ENCODE measurements at places on chromosomes 12 and 14.

DNA sequence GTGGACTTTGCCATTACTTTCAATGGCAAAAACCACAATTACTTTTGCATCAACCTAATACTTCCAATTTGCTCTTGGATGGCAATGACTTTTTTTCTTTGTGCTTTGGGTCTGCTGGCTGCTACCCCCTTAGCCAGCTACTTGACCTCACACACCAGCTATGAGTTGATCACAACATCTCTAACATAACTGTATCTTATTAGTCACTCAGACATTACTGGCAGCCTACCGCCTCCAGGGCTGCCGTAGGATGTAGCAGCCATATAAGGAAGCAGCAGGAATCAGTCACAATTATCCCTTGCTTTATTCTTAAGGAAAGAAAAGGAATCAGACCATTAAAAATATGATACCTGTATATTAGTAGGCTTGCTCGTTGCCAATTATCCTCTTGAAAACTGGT, 260.5 kb downstream of the ADAMTS20 start:
- no peak for DNase-seq

- no peak for DNase-seq
These were observed 99.1 kb upstream of the MAP1LC3B2 start for GRCh38 chr12:116459916-116460663.

DNA sequence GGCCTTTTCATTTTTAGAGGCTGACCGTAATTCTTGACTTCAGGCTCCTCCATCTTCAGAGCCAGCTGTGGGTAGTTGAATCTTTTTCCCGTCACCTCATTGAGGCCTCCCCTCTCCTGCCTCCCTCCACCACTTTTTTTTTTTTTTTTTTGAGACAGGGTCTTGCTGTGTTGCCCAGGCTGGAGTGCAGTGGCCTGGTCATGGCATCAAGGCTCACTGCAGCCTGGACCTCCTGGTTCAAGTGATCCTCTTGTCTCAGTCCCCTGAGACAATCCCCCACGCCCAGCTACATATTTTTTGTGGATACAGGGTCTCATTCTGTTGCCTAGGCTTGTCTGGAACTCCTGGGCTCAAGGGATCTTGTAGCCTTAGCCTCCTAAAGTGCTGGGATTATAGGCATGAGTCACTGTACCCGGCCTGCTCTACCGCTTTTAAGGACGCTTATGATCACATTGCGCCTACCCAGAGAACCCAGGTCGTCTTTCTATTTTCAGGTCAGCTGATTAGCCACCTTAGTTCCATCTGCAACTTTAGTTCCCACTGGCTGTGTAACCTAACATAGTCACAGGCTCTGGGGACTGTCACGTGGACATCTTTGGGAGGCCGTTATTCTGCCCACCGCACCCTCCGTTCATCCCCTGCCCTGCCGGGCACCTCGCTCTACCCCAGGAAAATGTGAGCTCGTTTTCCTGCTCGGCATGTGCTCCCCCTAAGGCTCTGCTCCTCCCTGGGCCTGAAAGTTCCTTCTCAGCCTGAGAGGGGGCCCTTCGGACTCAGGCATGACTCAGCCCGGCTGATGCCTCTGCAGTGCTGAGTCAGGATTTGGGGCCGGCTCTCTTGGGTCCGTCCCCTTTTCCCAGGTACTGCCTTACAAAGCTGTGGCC, 13.4 kb downstream of the TNFAIP2 start:
- no peak for DNase-seq

DNA sequence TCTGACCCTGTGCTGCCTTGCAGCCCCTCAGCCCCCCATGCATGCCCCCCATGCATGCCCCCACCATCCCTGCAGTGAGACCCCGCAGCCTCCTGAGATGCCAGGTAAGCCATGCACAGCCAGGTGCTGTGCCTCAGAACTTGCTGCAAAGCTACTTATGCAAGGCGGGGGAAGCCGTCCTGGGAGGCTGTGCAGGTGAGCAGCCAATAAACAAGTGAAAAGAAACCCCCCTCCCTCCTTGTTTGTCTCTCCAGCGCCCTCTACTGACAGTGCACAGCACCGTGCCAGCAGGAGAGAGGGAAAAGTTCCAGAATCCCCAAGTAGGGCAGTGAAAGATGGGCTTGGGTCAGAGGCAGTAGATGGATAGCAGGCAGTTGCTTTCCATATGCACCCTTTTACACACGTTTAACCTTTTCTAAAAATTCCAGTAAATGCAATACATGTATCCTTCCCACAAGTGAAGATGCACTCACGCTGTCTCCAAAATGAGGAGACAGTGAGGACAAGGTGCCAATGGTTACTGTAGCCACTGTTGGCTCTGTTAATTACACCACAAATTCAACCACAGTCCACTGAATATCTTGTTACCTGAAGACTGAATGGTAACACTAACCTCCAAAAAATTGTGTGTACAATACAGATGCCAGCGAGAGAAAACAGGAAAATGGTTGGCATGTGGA, 18.0 kb downstream of the TNFAIP2 start:
- no peak for DNase-seq

- DNase-seq = no peak
These were observed 91.6 kb upstream of the PTPRQ start for GRCh38 chr12:80352474-80352873.

DNA sequence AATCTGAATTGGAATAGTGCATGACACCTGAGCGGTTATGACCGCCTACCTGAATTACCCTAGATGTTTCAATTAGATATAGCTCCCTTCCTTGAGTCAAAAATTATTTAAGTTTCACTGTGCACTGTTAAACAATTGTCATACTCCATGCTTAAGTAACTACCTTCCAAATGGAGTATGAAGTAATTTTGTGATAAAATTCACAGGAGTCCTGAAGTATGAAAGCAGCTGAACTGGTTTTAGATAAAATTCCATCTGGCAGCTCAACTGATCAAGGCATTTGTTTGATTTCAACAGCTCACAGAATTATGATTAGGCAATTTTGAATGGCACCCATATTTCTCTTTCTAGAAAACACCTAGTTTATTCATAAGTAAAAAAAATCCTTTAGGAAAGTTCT, 19.5 kb downstream of the PRICKLE1 start:
- DNase-seq = no peak

GRCh38 chr14:39863441-39863840, 431.2 kb upstream of the FBXO33 start:
- DNase-seq = no peak

- DNase-seq = no peak
These were observed 80.0 kb downstream of the BORCS5 start for GRCh38 chr12:12436831-12437345.

DNA sequence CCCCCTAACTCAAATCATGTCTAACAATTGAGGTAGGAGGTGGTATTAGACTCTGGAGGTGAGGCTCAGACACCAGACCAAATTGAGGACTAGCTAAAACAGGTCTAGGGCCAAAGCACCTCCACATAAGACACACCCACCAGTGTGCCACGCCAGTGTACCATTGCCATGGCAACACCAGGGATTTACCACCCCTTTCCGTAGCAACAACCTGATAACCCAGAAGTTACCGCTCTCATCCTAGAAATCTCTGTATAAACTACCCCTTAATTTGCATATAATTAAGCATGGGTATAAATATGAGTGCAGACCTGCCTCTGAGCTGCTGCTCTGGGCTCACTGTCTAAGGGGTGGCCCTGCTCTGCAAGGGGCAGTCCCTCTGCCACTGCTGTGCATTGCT, 57.4 kb upstream of the PPP2R5C start:
- no peak for DNase-seq

DNA sequence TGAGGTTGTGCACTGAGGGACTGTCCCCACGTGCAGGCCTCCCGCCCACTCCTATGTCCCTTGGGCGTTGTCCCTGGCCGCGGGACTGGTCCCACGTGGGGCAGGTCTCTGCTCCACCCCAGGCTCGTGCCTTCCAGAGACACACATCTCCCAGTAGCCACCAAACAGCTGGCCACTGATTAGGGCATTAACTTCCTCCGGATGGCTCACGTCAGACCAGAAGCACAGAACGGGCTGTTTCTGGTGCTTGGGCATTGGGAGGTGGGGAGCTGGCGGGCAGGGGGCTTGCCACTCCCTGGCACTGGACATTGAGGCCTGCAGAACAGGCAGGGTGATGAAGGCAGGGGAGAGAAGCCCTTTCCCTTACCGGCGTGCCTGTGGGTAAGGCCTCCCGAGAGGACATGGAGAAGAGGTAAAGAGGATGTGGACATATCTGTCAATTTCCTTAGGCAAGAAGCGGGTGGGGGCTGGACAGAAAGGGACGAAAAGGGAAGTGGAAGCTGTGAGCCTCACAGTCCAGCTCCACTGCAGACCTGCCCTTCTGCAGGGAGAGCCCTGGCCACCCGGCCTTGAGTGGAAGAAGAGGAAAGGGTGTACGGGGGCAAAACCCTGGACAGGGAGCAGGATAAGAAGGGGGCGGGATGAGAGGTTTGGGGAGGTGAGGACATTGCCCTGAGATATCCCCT, 101.2 kb downstream of the NINJ2 start:
- DNase-seq = no peak

DNA sequence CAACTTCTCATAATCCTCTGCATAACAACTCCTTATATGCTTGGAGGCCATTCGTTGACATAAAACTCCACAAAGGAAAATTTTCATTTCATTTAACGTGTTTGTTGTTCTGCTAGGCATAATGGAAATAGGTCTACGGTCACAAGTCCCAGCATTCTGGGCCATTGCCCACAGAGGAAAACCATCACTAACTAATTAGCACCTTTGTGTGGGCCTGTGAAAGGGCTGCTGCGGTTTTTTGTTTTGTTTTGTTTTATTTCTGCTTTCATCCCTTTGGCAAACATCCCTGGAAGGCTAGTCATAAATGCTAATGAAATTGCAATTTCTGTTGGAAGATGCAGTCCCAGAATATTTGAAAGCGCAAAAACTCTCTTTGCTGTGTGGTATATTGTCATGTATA, 180.3 kb downstream of the RMST start:
- DNase-seq = no peak

DNA sequence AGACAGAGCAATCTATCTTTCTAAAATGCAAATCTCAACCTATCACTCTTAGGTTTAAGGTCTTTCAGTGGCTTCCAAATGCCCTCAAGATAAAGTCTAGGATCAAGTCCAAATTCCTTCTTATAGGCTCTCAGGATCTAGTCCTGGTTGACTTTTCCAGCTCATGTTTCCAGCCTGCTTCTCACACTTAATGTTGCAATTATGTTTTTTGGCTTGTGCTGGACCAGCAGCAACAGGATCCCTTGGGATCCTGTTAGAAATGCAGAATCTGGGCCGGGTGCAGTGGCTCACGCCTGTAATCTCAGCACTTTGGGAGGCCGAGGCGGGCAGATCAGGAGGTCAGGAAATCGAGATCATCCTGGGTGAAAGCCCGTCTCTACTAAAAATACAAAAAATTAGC, 10.6 kb downstream of the GPR33 start:
- no peak for DNase-seq

DNA sequence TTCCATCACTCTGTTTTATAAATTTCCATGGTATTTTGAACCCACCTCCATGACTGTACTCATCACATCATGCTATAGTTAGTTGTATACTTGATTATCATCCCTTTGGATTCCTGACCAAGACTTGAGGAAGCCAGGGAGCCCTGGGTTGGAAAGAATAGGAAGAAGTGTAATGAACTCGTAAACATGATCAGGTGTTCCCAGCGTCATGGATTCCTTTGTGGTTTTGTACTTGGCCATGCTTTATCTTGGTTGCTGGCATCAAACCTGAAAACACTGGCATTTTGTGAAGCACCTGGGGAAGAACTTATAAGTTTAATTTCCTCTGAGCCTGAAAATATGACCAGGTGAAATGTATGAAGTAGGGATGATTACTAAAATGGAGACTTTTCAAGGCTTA, 76.4 kb downstream of the CHST11 start:
- DNase-seq = no peak

DNA sequence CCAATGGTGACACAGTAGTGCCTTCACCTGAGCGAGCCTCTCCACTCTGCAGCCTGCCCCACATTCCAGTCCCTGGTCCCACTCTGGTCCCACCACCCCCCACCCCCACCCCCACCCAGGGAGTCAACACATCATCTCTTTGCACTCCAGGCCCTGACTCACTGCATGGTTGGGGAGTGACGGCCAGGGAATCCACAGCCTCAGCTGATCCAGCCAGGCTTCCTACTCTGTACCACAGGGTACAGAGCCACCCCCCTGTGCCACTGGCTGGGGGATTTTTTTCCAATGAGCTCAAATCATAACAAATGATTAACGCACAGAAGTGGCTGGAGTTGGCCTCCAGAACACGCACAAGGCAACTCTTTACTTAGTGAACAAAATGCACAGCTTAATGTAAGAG, 233.7 kb downstream of the NTF3 start:
- no peak for DNase-seq

Data from activated naive CD4-positive, alpha-beta T cell (primary cell).